ENCODE measurements at places on chromosomes 5 and 9.

DNA sequence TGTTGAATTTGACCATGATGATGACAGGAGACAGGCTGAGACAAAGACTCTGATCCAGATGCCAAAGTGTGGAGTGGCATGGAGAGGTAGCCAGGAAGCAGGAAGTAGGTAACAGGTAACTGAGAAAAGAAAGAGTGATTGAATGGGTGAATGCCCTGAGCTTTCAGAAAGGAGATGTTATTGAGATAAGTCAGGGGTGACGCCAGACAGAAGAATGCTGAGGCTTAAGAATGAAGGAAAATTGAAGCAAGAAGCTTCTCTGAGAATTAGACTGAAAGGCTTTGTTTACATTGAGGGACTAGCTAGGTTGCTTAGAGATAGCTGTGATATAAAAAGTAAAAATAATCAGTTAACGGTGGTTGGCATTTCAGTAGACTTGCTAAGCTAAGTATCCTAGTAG lies 165.7 kb downstream of the PSAT1 start:
- DNase-seq, result no peak

DNA sequence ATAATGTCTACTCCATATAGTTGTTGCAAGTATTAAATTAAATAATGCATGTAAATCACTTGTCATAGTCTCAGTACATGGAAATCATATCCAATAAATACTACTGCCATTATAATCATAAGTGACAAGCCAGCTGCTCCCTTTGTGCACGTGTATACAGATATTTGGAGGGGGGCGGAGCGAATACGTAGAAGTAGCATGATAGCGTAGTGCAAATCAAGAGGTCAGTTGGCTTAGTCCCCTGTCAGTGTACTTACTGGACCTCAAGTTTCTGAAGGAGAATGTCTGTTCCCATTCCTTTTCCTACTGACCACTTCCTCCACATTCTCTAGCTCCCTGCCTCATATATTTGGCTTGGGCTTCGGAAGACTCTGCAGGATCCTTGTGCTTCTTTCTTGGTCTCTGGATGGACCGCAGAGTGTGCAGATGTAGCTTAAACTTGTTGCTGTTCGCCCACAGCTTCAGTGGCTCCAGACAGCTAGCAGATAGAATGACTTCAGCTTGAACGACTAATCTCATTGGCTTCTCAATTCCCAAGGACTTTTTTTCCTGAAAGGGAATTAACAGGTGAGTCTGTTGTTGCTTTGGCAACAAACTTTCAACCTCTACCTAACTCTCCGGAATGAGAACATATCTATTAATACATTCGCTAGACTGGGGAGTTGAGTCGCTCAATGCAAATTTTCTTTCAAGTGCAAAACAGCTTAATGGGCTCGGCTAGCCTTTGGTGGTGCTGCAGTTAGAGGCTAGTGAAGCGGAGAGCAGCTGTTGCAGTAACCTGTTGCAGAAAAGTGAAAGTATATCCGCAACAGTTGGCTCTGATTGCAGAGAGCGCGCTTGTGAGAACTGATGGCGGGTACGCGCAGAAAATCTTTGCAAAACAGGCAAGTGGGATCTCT lies at the start of gene PCDHB1:
PCDHB1 (plus strand) TSS at position 753 of the 899 bp plus-strand sequence; CDS start at position 850, 97 bp downstream.
- no peak for DNase-seq

GRCh38 chr9:129523943-129524581 lies 96.8 kb downstream of the C9orf50 start:
- no peak for DNase-seq

- DNase-seq, result no peak
These were observed 46.5 kb downstream of the TARS1 start for GRCh38 chr5:33487236-33487635.

GRCh38 chr9:78606001-78606379 lies 309.1 kb downstream of the PSAT1 start:
- no peak for DNase-seq

- DNase-seq, result no peak
These were observed 103.0 kb upstream of the ERCC6L2 start for GRCh38 chr9:95772320-95773052.

DNA sequence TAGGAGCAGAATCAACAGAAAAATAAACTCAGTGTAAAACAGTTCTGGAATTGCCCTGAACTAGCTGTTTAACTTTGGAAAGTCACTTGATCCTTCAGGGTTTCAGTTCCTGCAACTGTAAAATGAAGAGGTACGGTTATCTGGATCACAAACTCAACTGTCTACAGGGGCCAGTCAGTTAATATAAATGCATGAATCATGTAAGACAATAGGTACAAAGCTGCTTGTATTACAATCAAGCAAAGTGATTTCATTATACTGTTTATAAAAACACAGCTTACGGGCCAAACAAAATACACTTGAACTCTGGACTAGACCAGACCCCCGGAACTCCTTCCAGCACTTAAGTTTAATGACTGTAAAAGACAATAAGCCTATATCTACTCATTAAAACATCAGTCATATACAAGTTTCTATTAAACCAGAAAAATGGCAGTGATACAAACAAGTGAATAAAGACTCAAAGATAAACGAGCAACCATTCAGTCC lies 73.0 kb downstream of the MRPS27 start:
- no peak for DNase-seq
